CD4-positive, alpha-beta T cell treated with Interleukin-21 for 1 hour (primary cell): ENCODE measurements at places on chromosomes 6 and 20.

DNA sequence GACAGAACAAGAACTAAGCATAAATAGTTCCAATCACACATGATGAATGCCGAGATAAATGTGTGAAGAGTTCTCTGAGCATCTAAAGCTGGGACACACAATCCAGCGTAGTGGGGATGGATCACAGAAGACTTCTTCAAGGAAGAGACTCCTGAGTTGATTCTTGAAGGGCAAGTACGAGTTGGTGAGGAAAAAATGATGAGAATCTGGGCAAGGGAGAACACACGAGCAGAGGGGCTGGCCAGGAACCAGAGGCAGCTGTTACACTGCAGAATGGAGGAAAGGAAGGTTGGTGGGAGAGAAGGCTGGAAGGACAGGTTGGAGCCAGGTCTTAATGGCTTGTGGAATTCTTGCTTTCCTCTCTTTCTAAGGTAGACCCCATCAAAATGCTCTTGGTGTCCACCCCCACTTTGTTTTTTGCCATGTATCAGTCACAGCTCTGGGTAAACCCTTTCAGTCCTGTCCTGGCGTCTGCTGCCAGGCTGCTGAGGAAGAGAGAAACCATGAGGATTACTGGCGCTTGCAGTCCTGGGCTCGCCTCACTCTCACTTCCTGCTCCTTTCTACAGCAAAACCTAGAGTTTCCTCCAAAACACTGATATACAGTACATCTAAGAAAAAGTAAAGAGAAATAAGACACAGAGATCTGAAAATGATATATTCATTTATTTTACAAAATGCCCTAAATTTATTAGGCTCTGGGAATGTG is 127.6 kb upstream of the FAM184A start:
- DNase-seq: no peak

DNA sequence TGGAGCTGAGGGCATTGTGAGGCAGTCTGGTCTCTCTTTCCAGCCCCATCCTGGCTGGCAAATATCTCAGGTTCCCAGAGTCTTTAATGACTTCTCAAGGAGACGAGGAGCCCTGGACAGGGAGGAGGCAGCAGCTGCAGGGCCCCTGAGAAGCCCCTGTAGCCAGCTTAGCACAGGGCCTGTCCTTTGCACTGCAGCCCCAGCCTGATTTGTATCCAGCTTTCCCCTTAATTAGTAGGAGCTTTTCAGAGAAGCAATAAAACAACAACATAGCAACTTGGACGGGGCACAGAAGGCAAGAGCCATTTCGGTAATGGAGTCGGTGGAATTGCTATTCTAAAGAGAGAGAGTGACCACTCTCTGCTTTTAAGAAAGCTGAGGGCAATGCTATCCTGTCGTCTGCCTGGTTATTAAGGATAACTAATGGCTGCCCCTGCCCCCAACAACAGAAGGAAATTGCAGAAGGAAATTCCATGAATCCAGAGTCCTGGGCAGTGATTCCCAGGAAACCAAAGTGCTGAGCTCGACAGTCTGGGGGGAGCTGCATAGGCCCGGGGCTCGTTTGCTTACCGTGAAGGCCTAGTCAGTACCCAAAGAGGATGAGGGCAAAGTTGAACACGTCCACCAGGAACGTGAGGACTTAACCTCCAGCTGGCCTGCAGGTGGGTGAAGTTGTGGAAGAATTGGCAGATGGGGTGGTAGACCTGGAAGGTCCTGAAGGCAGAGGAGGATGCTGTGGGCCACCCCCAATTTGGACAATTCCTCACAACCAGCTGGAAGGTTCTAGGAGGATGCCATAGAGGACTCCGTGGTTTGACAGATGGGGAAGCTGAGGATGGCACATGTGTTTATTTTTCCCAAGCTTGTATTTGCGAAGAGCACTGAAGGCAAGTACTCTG is 50.3 kb downstream of the NPEPL1 start:
- DNase-seq: no peak

- DNase-seq: no peak
Measured at GRCh38 chr6:49548613-49549304, 1.7 kb upstream of the C6orf141 start.

- no peak for DNase-seq
Measured at GRCh38 chr6:110511401-110511800, 35.0 kb upstream of the SLC22A16 start.

GRCh38 chr6:143110572-143110971 is 49.9 kb downstream of the AIG1 start:
- DNase-seq: no peak

- DNase-seq: no peak
Measured at GRCh38 chr6:90019216-90019615, 124.9 kb downstream of the GJA10 start.

DNA sequence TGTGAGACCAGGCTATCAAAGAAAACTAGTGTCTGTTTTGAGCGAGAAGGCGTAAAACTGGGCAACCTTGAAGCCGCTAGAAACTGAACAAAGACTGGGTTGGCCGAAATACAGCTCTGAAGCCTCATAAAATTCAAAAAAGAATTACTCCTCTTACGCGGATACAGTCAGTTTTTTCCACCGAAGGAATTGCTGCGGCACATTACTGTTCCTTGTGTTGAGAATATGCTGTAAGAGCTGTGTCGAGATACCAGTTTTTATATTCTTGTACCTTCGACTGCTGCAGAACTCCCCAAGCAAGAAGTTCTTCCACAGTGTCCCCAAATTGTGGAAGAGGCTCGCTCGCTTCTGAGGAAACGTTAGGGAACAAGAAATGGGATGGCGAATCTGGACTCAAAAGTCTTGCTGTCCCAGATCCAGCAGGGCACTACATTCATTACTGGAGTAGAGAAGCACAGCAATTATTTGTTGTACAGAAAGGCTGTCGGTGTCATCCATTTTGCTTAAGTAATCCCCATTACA is 523 bp upstream of the COX7A2 start:
- DNase-seq: no peak

- no peak for DNase-seq
Measured at GRCh38 chr6:155936551-155936950, 480.9 kb upstream of the NOX3 start.

DNA sequence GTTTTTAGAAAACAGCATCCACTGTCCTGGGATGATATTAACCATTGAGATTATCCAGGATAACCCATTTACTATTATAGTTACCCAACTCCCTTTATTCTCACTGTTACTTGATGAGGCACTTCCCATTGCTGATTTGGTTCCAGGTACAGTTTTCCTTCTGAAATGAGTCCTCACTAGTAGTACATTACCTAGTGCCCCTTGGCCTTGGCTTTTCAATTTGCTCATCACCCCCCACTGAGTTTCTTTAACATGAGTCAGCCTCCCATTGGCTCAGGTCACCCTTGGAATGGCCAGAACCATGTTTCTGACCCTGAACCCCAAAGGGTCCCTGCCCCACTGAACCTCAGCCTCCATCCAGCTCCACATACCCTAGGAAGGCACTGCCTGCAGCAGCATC is 28.4 kb downstream of the MDGA1 start:
- no peak for DNase-seq

DNA sequence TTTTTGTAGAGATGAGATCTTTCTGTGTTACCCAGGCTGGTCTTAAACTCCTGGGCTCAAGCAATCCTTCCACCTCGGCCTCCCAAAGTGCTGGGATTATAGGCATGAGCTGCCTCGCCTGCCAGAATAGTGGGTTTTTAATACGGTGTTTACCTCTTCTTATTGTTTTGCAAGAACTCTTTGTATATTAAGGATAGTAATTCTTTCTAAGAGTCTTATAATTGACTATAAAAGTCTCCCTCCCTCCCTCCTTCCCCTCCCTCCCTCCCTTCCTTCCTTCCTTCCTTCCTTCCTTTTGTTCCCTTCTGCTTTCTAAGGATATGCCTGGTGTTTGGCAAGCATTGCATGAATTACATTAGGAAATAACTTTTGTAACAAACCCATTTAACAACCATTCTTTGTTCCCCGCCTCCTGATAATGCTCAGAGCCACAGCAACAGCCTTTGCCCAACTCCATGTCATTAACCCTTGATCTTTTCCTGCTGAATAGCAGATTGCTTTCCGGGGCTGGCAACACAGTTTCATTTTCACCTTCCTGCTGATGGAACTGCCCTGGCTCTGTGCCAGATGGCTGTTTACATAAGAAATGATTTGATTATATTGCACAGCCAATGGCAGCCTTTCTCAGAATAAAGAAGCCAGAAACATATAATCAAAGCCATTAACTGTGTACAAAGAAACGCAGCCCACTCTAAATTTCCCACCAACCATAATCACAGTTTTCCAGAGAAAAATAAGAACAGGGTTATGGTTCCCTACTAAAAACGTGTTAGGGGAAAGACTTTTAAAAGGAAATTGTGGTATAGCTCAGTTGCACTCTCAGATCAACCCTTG is 143.7 kb upstream of the PTPN1 start:
- peak; percentile 45 for DNase-seq

DNA sequence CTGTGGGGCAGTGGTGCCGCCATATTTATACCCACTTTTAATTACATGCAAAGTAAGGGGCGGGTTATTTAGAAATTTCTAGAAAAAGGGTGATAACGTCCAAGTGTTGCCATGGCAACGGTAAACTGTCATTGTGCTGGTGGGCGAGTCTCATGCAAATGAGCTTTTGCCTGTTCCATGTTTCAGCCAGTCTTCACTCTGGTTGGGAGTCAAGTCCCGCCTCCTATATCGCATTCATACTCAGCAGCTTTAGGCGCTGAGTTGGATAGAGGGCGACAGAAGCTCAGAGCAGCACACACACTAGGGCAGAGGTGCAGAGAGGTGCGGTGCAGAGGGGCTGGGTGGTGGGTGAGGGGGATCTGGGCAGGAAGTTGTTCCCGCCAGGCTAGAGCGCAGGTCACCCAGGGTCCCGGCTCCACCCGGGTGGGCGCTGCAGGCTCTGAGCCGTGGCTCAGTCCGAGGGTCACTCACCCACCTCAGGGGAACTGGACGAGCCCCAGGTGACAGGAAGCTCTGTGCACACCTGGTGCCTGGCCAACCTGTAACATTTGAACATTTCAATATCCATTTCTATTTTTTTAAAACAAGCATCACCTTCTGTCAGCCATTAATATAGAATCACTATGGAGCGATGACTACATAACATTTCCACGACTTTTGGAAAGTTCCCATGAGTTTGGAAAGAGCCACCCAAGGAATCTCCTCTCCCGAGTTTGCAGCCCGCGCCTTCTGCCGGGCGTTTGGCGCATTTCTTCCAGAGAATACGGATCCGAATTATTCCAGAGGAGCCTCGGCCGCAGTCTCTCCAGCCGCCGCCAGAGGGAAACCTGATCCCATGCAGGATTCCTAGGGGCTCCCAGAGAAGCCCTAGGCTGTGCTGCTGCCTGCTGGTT is 89.1 kb upstream of the PHACTR3 start:
- no peak for DNase-seq

GRCh38 chr6:111975466-111975865 is 78.4 kb upstream of the CCN6 start:
- no peak for DNase-seq

DNA sequence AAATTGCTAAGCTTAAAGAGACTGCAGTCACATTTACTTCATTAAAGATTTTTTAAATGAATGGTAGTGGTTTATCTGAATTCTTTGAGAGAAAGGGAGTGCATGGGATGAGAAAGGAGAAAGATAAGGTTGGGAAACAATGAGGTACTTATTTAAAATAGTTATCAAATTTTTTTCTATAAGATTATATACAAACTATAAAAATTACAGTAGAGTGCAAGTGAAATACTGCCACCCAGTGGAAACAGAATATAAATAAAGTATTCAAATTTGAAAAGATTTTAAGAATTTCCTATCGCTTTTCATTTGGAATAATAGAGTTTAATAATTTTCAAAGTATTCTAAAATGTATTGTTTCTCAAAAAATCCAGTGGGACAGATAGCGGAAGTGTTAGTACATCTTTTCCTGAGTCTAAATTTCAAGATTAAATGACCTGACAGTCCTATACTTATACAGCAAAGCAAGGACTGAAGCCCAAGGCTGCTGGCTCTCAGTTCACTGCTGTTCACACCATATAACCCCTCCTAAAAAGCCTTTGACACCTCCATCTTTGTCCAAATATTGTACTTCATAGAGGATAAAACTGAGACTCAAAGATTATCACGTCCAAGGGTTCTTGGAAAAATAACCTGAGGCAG is 31.1 kb downstream of the EPM2A start:
- DNase-seq: peak; percentile 9

DNA sequence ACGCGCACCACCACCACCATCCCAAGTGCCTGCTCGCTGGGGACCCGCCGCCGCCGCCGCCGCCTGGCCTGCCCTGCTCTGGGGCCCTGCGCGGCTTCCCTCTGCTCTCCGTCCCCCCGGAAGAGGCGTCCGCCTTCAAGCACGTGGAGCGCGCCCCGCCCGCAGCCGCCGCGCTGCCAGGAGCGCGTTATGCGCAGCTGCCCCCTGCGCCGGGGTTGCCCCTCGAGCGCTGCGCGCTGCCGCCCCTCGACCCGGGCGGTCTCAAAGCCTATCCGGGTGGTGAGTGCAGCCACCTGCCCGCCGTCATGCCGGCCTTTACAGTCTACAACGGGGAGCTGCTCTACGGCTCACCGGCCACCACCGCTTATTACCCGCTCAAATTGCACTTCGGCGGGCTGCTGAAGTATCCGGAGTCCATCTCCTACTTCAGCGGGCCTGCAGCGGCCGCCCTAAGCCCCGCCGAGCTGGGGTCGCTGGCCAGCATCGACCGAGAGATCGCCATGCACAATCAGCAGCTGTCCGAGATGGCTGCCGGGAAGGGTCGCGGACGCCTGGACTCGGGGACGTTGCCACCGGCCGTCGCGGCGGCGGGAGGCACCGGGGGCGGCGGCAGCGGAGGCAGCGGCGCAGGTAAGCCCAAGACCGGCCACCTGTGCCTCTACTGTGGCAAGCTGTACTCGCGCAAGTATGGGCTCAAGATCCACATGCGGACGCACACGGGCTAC is 7.2 kb downstream of the PRDM13 start:
- DNase-seq: no peak

DNA sequence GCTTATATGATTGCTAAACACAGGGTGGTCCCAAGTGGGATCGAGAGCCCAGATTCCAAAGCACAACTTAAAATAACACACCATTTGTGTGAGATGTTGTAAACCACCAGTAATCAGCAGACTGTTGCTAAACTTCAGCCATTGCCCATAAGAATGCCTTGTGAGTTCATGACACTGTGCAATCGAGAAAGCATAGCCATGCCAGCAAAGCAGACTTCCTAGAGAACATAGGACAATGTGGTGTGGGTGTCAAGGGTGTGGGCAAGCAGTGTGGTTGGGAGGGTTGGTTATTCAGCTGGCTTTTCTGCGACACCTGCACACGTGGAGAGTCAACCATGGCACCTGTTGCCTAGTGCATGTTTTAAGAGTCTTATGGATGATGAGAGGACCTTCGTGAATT is 16.1 kb upstream of the CALHM6 start:
- no peak for DNase-seq

DNA sequence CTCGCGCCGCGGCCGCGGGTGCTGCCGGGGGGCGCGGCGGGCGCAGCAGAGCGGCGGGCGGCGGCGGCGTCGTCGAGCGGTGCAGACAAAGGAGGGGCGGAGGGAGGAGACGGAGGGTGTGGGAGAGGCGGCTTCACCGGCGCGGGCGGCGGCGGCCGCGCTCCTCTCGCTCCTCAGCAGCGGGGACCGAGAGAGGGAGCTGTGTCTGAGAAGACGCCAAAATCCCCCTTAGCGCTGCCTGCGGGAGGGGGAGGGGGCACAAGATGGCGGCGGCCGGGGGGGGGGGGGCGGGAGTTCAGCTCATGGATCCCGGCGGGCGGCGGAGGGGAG is 296 bp downstream of the ADNP start:
- no peak for DNase-seq
